Thoracic aorta (tissue), 2 donors: ENCODE measurements at places on chromosomes 12 and 14. TPM values are rescaled to one million over a fixed set of nuclear protein-coding genes. Genes with fewer than 3 reads are reported as not detected.

DNA sequence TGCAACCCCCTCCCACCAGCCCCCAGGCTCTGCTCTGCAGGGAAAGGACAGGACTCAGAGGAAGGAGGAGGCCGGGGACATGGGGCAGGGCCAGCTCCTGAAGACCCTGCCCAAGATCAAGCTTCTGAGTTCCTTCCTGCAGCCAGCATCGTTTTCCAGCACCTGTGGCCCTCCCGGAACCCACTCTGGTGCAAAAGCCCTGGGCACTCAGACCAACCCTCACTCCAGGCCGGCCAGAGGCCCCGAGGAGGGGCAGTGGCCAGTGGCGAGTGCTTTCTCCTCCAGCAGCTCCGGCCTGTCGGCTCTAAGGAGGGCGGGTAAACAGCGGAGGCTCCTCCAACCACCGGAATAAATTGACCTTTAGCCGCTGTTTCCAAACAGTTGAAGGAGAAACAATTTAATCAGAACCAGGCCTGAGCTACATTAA lies 10.8 kb downstream of the TMEM179 start:
- H3K4me3 ChIP-seq = no peak overlapping the region
- DNase-seq = no peak
- no peaks in the 10 kb centered on the region for H3K4me1 ChIP-seq
- H3K27me3 ChIP-seq = no peaks in the 10 kb centered on the region
- no peaks in the 10 kb centered on the region for H3K36me3 ChIP-seq

GRCh38 chr12:24596768-24597388 lies 352.0 kb downstream of the BCAT1 start:
- no peaks in the 10 kb centered on the region for H3K36me3 ChIP-seq
- H3K27me3 ChIP-seq = no peaks in the 10 kb centered on the region
- DNase-seq = no peak
- no peak overlapping the region for H3K4me3 ChIP-seq
- H3K27ac ChIP-seq = no peak overlapping the region
- H3K4me1 ChIP-seq = peaks cover 6% of the 10 kb centered on the region

FSCB gene
- not detected for total RNA-seq

- H3K27me3 ChIP-seq = no peaks in the 10 kb centered on the region
- no peak overlapping the region for H3K4me3 ChIP-seq
- peaks cover 7% of the 10 kb centered on the region for H3K4me1 ChIP-seq
- no peak for DNase-seq
- H3K36me3 ChIP-seq = no peaks in the 10 kb centered on the region
Observed at GRCh38 chr12:89433634-89434033, 81.3 kb upstream of the DUSP6 start.

DNA sequence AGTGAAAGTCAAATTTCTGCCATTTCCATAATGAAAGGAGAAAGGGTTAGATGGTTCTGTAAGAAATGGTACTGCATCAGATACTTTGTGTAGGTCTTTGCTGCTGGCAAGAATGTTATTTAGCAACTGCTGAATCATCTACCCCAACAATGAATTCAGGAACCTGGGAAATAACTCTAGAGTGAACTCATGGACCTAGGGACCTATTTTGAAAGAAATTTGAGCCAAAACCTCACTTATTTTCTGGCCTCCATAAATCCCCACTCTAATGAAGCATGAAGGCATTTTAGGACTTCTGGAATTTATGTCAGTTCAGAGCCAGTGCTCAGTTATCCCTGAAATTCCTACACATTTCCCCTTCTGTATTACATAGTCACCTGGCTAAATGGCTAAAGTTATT lies 50.9 kb upstream of the CPNE8 start:
- no peaks in the 10 kb centered on the region for H3K27me3 ChIP-seq
- H3K4me3 ChIP-seq = no peak overlapping the region
- H3K4me1 ChIP-seq = no peaks in the 10 kb centered on the region

PLXNC1 gene
- total RNA-seq = 8.5 TPM

- no peak for DNase-seq
- no peak overlapping the region for H3K27ac ChIP-seq
- H3K27me3 ChIP-seq = no peaks in the 10 kb centered on the region
- H3K4me3 ChIP-seq = no peak overlapping the region
Observed at GRCh38 chr12:68374307-68374982, 42.3 kb upstream of the MDM1 start.

DNA sequence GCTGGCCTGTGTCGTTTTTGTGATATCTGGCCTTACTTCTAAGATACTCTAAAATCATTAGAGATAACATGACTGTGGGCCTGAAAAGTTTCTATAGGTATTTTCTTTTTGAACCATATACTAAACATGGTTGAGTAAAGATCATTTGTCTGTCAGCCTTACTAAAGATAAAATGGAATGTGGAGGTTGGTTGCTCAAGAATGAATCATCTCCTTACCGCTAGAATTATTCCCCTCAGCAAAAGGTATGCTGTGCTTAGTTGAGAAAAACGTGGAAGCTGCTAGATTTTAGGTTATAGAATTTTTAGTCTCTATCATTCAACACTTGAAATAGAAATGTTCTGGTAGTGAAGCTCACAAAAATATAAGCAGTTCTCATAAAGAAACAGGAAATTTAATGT lies 407.3 kb downstream of the AEBP2 start:
- peaks cover 15% of the 10 kb centered on the region for H3K4me1 ChIP-seq
- DNase-seq = no peak
- no peaks in the 10 kb centered on the region for H3K27me3 ChIP-seq
- H3K36me3 ChIP-seq = no peaks in the 10 kb centered on the region
- H3K27ac ChIP-seq = peak overlapping the region; percentile 86

DNA sequence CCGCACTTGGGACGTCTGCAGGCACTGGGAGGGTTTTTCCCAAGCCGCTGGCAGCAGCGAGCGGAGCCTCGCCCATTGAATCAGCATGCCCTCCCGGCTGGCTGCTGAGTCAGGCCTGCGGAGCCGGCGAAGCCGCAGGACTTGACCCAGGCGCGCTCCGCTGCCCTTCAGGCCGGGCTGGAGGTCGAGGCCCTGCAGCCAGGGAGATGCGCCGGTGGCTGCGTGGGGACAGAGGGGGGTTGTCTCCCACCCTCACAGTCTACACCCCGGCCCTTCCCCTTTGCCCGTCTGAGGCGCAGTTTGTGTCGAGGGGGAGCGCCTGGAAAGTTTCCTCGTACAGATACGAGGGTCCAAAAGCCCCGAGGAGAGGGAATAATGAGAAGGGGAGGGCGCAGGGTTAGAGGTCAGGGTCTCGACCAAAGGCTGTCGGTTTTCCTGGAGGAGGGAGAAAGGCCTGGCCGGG lies 759 bp upstream of the KLC1 start:
- no peaks in the 10 kb centered on the region for H3K27me3 ChIP-seq
- peak overlapping the region; percentile 95 for H3K27ac ChIP-seq
- H3K4me3 ChIP-seq = peak overlapping the region; percentile 93
- no peaks in the 10 kb centered on the region for H3K36me3 ChIP-seq
- DNase-seq = no peak
- H3K4me1 ChIP-seq = peaks cover 23% of the 10 kb centered on the region

SARNP gene
- total RNA-seq = 49.2 TPM

GRCh38 chr14:32077081-32078022 lies at the start of gene ARHGAP5:
Gene ARHGAP5 (plus strand): TSS chr14:32077304. CDS start chr14:32090670, 13,366 bp downstream.
- H3K27ac ChIP-seq = peak within 1 kb of the TSS; percentile 92
- H3K4me1 ChIP-seq = peaks cover 10% of the 10 kb centered on the region
- DNase-seq = no peak
- H3K4me3 ChIP-seq = peak within 1 kb of the TSS; percentile 81

FGD4 gene
- total RNA-seq = 52.7 TPM

DNA sequence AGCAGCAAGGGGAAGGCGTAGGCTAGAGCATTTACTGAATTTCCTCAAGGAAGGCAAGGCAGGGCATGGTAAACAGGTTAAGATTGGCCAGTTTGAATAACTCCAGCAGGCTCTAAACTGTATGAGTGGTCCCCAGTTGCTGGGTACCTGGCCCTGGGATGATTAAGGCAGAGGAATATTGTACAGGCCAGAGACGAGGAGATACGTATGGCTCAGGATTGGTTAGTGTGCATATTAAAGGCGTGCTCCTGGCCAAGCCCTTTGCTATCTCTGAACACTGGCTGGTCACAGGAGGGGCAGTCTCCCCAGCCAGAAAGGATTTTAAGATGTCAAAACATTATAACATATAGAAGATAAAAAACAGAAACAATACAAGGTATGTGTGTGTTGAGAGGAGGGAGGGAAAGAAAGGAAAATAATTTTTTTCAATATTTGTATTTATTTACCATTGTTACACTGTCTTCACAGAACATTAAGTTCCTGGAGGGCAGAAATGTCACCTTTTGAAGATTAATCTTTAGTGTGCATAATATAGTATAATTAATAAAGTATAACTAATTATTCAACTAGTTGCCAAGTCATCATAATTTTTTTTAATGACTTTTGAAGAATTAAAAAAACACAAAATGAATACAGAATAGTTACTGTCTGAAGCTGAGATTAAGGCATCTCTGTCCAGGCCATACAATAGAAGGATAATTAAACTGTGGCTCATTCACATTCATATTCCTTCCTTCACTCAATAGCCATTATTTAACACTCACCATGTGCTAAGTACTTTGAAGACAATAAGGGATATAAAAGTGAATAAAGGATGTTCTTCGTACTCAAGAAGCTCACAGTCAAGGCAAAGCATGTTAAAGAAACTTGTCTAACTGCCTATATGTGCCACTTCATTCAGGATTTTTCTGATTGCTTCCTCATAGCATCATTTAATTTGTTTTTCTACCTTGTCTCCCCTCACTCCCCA lies 41.9 kb downstream of the DCP1B start:
- no peak overlapping the region for H3K4me3 ChIP-seq
- no peak overlapping the region for H3K27ac ChIP-seq
- peaks cover 18% of the 10 kb centered on the region for H3K36me3 ChIP-seq
- no peaks in the 10 kb centered on the region for H3K27me3 ChIP-seq
- DNase-seq = no peak

GRCh38 chr14:59305836-59306555 lies 117.5 kb downstream of the DAAM1 start:
- peak overlapping the region; percentile 66 for H3K27ac ChIP-seq
- H3K27me3 ChIP-seq = no peaks in the 10 kb centered on the region
- H3K4me1 ChIP-seq = peaks cover 79% of the 10 kb centered on the region
- H3K4me3 ChIP-seq = no peak overlapping the region

GRCh38 chr14:66104486-66104885 lies 381.7 kb upstream of the CCDC196 start:
- no peaks in the 10 kb centered on the region for H3K27me3 ChIP-seq
- no peak overlapping the region for H3K4me3 ChIP-seq
- no peaks in the 10 kb centered on the region for H3K4me1 ChIP-seq
- no peak overlapping the region for H3K27ac ChIP-seq
- H3K36me3 ChIP-seq = no peaks in the 10 kb centered on the region

DNA sequence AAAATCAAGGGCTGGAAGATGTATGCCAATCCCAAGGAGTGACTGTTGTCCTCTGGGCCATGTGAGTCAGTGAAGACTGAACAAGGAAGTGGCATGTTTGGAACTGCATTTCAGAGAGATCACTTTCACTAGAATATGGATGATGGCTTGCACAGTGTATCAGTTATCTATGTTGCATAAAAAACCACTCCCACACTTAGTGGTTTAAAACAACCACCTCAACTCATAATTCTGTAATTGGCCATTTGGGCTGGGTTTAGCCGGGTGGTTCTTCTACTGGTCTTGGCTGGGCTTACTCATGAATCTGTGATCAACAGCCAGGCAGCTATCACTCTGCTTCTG lies 15.4 kb downstream of the BDKRB1 start:
- H3K4me3 ChIP-seq = no peak overlapping the region
- no peaks in the 10 kb centered on the region for H3K4me1 ChIP-seq
- no peaks in the 10 kb centered on the region for H3K27me3 ChIP-seq
- DNase-seq = no peak

DNA sequence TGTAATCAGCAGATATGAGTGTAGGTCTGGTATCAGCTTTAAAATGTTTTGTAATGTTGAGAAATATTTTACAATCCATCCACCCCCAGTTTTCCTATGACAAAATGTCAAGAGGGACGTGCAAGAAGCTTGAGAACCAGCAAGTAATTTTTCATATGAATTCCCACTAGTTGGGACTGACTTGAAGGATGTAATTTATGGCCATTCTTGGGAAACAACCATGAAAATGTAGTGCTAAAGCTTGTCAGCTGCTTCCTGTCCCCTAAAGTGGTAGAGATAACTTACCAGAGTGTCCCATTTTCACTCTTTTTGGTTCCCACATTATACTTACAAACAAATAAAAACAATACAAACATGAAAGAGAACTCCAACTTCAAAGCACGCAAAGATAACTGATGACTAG lies 63.9 kb downstream of the RERG start:
- H3K27ac ChIP-seq = peak overlapping the region; percentile 51
- no peaks in the 10 kb centered on the region for H3K27me3 ChIP-seq
- H3K4me1 ChIP-seq = peaks cover 60% of the 10 kb centered on the region
- no peaks in the 10 kb centered on the region for H3K36me3 ChIP-seq
- DNase-seq = no peak

SPPL3 gene
- 24.8 TPM for total RNA-seq

RNASE7 gene
- total RNA-seq = 0.27 TPM
